ENCODE measurements at places on chromosomes 1 and 21.

DNA sequence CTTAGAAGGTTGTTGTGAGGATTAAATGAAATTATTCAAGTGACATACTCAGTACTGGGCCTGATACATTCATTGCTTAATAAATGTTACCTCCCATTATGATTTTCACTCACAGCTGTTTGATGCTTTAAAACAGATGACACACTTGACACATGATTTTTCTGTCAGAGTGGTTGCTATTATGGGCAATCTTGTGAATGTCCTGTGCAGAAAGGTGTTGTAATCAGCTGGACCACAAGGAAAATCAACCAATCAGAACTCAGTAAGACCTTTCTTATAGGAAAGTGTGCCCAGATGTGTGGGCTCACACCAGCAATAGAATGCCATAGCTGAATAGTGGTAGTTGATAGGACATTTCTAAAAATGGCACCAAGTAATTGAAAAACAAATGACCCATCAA is 23.5 kb downstream of the GJA5 start:
- no peak for DNase-seq

DNA sequence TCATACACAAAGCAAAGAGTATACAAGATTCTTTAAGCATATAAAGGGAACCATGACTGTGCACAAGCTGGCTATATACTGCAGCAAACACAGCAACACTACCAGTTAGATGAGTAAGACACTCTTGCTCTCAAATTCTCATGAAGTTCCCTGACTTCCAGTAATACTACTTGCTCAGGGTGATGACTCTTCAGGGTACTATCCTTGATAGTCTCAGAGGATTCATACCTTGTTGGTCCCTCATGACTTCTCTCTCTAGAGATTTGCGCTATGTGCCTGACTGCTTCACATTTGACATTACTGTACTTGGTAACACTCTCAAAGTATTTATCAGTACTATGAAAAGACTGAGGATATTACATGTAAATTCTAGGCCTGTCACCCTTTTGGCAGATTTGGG is 159.8 kb upstream of the ZRANB2 start:
- DNase-seq = no peak

DNA sequence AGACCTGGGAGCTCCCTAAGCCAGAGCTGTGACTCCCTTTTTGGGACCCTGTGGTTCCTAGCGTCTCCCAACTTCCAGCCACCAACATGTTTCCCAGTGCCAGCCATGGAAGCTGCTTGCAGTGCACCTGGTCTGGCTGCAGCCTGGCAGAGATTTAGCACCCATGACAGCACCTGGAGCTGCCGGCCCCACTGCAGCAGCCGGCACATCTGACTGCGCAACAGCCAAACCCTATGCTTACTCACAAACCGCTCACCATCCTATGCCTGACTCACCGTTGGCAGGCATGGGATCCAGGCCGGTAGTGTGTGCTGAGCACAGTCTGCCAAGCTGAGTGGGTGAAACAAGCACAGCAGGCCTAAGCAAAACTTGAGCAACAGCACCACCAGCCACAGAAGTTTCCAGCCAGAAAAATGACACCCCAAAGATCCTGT is 435.9 kb upstream of the PRMT6 start:
- no peak for DNase-seq

GRCh38 chr1:29785137-29785527 is 548.8 kb downstream of the PTPRU start:
- DNase-seq = no peak

GRCh38 chr1:114109981-114110380 is 43.7 kb downstream of the SYT6 start:
- DNase-seq = no peak

- no peak for DNase-seq
These were observed 4.3 kb downstream of the INKA2 start for GRCh38 chr1:111734856-111735255.
